Stimulated activated CD4-positive, alpha-beta T cell treated with anti-CD3 and anti-CD28 coated beads, TNF-alpha, amount 100 ng/mL, for 1 hour (primary cell): ENCODE measurements at places on chromosomes 3 and 15.

GRCh38 chr3:72964633-72965032 is 32.0 kb upstream of the PPP4R2 start:
- no peak for DNase-seq

- no peak for DNase-seq
Observed at GRCh38 chr3:190673148-190673547, 159.3 kb downstream of the IL1RAP start.

DNA sequence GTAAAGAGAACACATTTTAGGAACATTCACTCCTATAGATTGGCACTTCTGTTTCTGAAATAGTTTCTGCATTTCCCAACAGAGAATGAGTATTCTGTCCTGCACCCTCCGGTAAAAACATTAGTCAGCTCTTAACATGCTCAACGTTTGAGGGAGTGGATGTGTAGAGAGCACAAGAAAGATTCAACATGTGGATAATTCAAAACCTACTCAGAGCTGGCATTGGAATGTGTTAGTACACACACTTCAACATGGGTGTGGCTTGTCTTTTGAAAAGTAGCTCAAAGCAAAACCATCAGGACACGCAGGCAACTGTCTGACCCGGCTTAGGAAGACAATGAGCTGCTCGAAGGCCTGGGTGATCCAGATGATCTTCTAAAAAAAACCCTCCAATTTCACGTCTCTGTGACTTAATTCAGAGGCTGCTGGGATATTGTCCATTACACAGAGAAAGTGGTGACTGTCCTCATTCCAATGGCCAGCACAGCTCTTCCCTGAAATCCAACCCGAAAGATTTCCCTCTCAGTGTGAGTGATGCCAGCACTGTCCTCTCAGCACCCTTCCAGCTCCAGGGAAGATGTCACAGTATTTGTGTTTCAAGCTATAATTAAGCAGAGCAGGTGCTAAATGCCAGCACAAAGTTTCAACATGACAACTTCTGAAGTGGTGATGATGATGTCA is 18.1 kb downstream of the FBN1 start:
- DNase-seq = no peak

DNA sequence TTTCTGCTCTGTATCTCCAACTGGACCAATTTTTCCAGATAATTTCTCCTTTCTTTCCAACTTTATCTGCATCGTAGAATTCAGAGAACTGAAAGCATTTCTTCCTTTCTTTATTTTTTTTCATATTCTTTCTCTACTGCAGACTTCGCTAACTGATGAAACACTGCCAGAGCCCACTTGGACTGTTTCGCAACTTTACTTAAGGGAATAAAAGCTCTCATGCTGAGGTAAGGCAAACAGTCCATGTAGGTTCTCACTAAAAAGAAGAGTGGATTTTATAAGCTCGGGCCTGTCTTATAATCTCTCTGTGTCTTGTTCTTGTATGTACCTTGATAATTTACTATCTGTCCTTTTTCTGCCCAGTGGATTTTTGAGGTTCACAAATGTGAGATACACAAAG is 163.5 kb downstream of the CNTN4 start:
- no peak for DNase-seq

DNA sequence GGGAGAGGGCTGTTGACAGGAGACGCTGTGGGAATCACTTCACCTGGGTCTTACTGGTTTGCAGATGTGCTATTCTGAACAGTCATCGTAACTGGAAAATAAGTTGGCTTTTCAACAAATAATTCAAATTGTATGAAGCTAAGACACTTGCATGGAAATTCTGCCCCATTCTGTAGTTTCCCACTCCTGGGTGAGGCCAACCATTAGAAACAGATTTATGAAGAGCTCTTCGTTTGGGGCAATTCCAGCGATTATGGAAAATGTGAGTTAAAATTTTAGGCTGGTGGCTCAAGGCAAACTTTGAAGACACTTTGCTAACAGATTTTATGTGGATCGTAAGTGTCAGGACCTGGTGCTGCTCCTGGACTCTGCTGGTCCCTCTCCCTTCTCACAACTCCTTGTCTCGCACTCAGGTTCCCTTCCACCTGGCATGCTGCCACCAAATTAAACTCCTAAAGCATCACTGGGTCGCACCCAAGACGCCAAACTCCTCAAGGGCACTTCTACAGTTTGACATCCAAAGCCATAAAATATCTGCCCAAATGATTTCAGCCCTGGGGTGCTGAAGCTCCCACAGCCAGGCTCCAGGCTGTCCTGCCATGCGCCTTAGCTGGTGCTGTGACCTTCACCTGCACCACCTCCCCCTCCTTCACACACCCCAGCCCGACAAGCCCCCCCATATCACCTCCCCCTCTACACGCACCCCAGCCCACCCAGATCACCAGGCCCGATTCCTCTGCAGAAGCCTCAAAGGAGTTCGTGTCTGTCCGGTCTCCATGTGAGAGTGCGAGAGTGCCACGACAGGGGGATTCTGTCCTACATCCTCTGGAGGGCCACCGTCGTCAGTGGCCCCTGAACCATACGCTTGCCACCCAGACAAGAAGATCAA is 138.4 kb downstream of the NSMCE3 start:
- DNase-seq = no peak

DNA sequence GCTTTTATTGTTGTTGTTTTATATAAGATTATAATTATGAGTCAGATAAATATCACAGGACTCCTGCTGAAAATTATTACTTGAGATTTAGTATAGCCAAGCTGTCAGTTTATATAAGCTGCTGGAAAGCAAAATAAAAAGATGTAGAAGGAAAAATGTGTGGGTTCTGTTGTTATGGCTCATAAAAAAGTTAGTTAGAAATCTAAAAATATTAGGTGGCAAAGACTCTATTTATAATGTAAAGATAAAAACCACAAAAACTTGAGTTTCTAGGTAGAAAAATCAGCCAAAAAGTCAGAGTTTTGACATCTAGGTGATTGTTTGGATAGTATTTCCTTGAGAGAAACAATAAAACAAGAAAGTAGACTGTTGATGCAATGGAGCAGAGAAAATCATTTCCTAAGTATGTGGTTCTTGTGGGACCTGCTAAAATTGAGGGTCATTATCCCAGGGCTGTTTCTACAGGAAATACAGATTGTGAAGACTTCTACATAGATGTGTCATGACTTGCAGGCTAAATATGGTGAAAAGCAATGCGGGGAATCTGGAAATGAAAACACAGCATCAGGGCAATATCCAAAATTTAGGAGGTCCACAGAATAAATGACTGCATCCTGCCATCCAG is 1109.6 kb upstream of the CADM2 start:
- no peak for DNase-seq

DNA sequence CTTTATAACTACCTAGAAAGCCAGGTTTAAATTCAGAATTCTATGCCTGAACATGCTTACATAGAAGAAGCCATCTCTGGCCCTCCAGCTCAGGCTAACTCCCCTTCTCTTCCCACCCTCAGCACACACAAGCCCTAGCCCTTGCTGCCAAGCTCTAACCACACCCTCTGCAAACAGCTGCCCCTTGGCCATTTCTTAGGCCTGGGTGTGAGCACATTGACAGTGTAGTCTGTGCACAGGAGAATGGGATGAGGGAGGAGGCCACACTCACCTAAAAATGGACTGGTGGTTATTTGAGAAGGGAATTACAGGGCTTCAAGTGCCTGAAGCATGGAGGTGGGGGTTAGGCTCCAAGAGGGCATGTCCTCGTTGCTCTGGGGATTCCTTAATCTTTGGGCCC is 42.3 kb upstream of the SLC25A36 start:
- no peak for DNase-seq

- DNase-seq = no peak
Observed at GRCh38 chr3:29557186-29557585, 276.3 kb downstream of the RBMS3 start.

- no peak for DNase-seq
Observed at GRCh38 chr3:13596426-13597205, 47.7 kb downstream of the FBLN2 start.

- no peak for DNase-seq
Observed at GRCh38 chr3:133988631-133989161, 41.0 kb downstream of the SLCO2A1 start.

- DNase-seq = no peak
Observed at GRCh38 chr15:77495838-77496596, 75.3 kb downstream of the HMG20A start.

- no peak for DNase-seq
Observed at GRCh38 chr15:101439285-101439919, 50.1 kb downstream of the PCSK6 start.

DNA sequence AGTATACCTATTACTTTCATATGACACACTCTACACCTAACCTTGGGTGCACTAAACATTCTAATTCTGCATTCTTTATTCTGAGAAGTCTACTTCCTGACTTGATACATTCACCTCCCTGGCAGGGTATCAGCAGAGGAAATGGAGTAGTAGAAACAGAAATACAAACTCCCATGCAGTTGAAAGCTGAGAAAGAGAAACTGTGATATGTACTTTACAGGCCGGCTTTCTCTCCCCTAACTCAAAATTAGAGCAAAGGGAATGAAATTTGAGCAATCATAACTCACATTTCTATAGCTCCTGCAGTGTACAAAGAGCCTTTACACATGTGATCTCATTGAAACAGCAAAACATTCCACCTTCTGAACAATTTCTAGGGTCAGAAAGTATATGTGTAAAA is 135.5 kb upstream of the COL8A1 start:
- DNase-seq = no peak

GRCh38 chr3:110886222-110886893 is 185.3 kb upstream of the NECTIN3 start:
- DNase-seq = no peak

DNA sequence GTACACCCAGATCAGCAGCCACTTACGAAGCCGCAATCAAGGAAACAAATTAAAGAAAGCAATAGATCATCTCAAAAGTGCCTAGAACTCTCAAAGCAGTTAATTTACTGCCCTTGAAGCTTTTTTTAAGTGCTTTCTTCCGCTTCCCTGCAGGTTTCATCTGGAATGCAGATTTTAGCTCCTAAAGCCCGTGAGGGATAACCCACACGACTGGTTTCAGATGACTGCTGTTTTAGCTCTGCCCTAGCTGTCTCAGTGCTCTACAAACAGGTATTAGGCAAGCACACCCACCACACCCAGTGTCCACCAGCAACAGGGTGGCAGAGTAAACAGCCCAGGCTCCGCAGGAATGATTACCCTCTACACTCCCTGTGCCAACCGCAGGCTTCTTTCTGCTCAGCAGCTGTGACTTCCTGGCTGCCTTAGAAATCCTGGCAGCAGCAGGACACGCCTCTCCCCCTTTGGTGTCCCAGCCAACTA is 126.0 kb downstream of the FMN1 start:
- DNase-seq = no peak

DNA sequence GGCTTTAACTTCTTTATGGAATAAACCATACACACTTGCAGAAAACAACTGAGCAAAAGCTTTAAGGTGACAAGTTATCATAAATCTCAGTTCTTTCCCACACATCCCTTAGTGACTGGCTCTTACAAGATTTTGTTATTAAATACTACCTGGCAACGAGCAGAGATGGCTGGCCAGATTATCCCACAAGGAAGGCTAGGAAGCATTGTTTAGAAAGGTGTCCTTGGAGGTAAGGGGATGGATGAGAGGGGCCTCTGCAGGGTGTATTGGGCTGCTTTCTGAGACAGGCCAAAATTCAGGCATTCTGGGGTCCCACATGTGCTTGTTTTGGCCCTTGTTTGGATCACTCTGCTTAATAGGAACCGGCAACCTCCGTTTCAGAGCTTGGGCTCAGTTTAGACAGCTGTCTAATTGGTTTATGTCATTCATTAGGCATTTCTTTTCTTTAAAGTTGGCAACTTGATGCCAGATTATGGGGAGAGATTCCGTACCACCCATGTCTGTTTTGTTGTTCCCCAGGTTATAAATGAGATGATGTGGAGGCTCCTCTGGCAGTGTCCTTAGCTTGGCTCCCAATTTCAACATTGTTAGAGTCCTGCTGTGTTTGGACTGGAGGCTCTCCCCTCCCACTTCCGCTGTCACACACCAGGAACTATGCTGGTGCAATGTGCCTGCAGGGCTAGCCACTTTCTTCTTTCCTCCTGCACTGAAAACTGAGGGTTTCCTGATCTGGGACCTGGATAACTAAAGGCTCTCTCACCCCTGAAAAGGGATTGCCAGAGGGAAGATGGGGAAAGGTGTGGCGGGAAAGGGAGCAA is 121.1 kb downstream of the TPRG1 start:
- DNase-seq = no peak

- no peak for DNase-seq
Observed at GRCh38 chr15:55742927-55743728, at the start of gene PRTG. Gene PRTG (minus strand): TSS chr15:55743152. CDS start chr15:55742931, 221 bp downstream.

- DNase-seq = no peak
Observed at GRCh38 chr3:88149101-88149508, 654 bp upstream of the C3orf38 start.

DNA sequence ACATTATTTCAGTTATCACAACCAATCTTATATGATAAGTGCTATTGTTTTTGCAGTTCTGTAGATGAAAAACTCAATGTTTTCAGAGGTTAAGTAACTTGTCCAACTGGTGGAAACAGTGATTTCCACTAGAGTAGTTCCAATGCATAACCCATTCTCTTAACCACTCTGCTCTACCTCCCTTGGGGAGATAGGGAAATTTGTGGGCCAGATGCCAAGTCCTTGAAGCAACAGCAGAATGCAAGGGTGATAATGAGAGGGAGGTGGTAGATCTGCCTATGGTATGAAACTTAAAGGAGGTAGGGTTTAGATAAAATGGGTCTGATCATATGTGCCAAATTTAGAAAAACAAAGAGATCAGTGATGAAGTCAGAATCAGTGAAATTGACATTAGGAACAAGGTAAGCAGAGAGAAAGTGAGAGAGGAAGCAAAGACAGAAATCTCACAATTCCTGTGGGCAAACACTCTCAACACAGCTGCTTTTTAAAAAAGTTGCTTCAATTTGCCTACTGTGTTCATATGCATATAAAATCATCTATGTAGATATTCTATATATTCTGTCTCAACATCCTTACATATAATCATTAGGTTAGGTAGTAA is 50.5 kb upstream of the UBP1 start:
- no peak for DNase-seq
